ENCODE measurements at places on chromosomes 7 and 10.

- no peak for DNase-seq
Observed at GRCh38 chr10:110020265-110020664, 12.5 kb downstream of the ADD3 start.

GRCh38 chr7:4792537-4793126 lies 17.2 kb downstream of the AP5Z1 start:
- DNase-seq, result no peak

DNA sequence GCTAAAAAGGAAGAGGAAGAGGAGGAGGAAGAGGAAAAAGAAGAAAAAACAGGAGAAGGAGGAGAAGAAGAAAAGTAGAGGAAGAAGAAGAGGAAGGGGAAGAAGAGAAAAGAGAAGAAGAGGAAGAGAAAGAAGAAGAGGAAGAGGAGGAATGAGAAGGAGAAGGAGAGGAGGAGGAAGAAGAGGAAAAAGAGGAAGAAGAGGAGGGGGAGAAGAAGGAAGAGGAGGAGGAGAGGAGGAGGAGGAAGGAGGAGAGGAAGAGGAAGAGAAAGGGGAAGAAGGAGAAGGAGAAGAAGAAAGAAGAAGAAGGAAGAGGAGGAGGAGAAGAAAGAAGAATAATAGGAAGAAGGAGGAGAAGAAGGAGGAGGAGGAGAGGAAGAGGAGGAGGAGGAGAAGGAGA lies 96.4 kb upstream of the GNA12 start:
- no peak for DNase-seq

- no peak for DNase-seq
Observed at GRCh38 chr7:6284055-6284400, 11.6 kb upstream of the CYTH3 start.

DNA sequence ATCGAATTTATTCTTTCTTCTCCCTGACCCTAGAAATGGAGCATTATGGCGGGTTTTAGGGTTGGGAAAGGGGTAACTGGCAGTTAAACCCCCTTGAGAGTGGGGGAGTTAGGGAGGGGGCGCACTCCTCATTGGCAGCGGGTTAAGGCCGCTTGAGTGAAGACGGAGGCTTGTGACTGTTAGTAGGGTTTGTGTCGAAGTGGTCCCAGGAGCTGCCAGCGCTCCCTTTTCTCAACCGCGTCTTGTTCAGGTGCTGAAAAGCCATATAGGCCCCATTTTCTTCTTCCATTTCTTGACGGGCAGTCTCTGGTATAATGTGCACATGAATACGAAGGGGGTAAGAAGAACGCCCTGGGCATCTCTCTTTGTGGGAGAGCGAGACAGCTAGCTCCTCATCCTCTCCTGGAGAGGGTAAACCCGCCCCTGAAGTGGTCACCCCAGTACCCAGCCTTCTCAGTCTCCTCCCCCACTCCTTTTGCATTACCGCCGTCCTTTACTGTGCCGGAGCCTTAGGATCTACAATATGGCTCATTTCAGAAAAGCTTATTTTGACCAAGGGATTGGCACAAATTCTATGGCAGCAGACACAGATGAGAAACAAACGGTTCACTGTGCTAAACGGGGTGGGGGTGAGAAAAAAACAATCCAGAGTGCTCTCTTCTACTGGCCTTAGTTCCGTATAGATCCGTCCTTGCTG lies 836 bp downstream of the KMT2E start:
- peak; percentile 66 for DNase-seq

DNA sequence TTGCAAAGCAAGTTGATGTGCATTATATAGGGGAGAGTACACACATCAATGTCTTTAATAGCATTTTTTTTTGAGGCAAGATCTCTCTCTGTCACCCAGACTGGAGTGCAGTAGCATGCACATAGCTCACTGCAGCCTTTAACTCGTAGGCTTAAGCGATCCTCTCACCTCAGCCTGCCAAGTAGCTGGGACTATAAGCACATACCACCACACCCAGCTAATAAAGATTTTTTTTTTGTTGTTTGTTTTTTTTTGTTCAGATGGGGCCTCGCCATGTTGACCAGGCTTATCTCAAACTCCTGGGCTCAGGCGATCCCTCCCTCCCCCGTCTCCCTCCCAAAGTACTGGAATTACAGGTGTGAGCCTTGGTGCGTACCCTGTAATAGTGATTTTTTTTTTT lies 1.5 kb downstream of the UMAD1 start:
- no peak for DNase-seq

GRCh38 chr10:99523251-99523773 lies 9.4 kb upstream of the NKX2-3 start:
- no peak for DNase-seq

DNA sequence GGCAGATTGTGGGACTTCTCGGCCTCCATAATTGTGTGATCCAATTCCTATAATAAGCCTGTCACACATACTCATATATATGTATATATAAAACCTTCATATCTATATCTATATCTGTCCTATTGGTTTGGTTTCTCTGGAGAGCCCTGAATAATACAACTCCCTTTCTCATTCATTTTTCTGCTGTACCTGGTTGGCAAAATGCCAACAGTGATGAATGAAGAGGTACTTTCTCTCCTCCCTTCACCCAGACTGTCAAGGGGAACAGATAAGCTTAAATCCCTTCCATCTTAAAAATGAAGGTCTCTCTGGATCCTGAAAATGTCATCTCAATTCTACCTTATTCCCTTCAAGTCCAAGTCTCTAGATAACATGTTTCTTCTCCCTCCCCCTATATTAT lies 60.3 kb upstream of the FOXP2 start:
- DNase-seq, result no peak

All from SK-N-DZ (cell line).